ENCODE measurements at places on chromosomes 2 and 18. TPM values are rescaled to one million over a fixed set of nuclear protein-coding genes. Genes with fewer than 3 reads are reported as not detected.

DNA sequence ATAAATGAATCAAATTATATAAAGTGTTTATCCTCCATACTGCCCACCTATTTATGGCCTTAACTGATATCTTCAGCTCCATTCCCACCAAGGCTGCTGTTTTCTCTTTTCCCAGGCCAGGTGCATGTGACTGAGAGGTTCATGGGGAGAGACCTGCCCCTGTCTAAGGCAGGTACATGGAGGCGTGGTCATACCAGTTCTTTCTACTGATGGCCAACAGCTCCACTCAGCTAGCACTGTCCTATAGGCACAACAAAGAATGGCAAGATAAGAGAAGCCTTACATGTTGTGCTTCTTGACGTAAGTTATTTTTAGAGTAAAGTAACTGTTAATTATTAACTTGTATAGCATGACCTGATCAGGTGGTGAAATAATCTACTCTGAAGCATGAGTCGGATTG is 16.8 kb downstream of the AKAIN1 start:
- DNase-seq, result no peak

GRCh38 chr2:53212576-53212975 is 555.0 kb upstream of the CHAC2 start:
- DNase-seq, result no peak

DNA sequence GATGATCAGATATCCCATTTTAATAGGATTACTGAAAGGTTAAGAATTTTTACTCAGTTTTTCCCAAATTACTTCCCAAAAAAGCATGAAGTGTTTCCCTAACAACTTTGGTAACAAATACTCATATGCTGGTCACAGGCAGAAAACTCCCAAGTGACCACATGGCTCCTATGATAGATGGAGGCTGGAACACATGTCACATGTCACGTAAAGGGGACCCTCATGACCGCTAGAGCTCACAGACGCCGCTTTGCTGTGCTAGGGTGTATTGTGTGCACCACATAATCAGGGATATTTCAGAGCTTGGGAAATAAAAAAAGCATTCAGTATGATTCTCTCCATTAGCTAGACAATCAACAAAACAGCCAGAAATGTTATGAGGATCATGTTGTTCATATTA is 228.2 kb downstream of the TMEM163 start:
- DNase-seq, result no peak

DNA sequence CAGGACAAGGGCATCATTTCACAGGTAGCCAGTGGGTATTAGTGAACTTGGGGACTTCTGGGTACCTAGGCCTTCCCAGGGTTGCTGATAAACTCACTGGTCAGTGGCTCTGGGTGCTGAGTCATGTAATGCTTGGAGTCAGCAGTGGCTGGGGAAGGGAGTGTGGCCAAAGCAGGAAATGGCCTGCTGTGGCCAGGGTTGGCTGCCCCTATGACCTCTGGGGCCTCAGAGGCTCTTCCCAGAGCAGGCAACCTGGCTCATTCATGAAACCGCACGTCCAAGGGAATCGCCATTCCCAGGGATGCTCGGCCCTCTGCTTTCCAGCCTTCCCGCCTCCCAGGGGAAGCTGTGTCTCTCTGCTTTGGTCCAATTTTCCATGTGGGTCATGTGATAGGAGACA is 294.9 kb downstream of the DYSF start:
- no peak for DNase-seq

- DNase-seq, result no peak
Measured at GRCh38 chr2:42865884-42866881, 73.8 kb upstream of the HAAO start.

Gene L3MBTL4
- 11.9 TPM for total RNA-seq
